Vagina (tissue), 2 donors: ENCODE measurements at places on chromosomes 1 and 21.

- DNase-seq = peak; percentile 93
These were observed 124.5 kb downstream of the GLIS1 start for GRCh38 chr1:53614231-53615021.

GRCh38 chr1:72097851-72098570 is 184.3 kb downstream of the NEGR1 start:
- no peak for DNase-seq

- no peak for DNase-seq
These were observed 42.5 kb upstream of the IL10 start for GRCh38 chr1:206814716-206815341.

- DNase-seq = no peak
These were observed 9.6 kb downstream of the SPATA46 start for GRCh38 chr1:162367073-162367472.

DNA sequence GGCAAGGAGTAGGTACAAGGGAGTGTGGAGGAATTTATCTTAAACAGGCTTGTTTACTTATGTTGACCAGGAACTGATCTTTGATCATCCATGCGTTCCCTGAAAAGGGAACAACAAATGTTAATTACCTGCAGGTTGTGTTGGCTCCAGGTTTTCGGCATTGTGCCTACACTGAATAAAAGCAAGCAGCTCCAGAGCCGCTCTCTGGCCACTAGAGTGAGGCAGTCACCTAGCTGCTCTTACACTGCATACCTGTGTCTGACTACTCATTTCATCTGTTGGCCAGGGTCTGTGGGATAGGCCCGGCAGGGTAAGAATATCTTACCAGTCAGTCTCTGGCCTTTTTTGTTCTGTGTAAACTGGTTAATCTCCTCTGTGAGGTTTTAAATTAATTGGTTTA is 183.6 kb downstream of the HFM1 start:
- DNase-seq = no peak

- DNase-seq = no peak
These were observed 311.0 kb downstream of the HLX start for GRCh38 chr1:221190249-221190648.

- peak; percentile 49 for DNase-seq
These were observed 77.1 kb downstream of the HLCS start for GRCh38 chr21:36889401-36889800.

GRCh38 chr1:171654942-171655745 is 2.7 kb upstream of the MYOC start:
- DNase-seq = no peak

DNA sequence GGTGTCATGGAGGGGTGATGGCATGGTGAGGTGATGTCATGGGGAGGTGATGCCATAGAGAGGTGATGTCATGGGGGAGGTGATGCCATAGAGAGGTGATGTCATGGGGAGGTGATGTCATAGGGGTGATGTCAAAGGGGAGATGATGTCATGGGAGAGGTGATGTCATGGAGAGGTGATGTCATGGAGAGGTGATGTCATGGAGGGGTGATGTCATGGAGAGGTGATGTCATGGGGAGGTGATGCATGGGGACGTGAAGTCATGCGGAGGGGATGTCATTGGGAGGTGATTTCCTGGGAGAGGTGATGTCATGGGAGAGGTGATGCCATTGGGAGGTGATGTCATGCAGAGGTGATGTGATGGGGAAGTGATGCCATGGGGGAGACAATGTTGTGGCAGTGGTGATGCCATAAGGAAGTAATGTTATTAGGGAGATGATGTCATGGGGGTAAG is 92.1 kb upstream of the C1orf174 start:
- DNase-seq = no peak

GRCh38 chr1:94544706-94545490 is 3.3 kb upstream of the F3 start:
- no peak for DNase-seq
